ENCODE measurements at places on chromosomes 7 and 10.

DNA sequence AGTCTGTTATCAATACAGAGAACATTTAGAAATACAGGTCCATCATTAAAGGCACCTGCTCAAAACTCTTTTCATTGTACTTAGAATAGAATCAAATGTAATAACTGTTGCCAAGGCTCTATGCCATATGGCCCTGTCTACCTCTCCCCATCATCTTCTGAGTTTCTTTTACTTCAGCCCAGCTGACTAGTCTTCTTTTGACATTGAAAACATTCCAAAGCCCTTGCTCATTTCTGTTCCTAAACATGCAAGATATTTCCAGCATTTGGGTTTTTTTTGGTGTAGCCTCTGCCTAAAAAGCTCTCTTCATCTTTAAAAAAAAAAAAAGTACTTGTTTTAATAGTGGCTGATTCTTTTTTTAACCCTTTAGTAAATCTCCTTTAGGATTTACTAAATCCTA is 165.5 kb upstream of the SMIM30 start:
- no peak for DNase-seq

GRCh38 chr10:34526186-34526585 is 288.9 kb downstream of the PARD3 start:
- DNase-seq = no peak

GRCh38 chr10:110562348-110562747 is 5.1 kb upstream of the SMC3 start:
- no peak for DNase-seq

GRCh38 chr10:74826142-74827044 is at the start of gene KAT6B:
KAT6B (plus strand) TSS chr10:74826600; CDS start chr10:74842858, 16,258 bp downstream.
- peak; percentile 100 for DNase-seq

- DNase-seq = no peak
These were observed 1.9 kb upstream of the HBP1 start for GRCh38 chr7:107166736-107167426.

DNA sequence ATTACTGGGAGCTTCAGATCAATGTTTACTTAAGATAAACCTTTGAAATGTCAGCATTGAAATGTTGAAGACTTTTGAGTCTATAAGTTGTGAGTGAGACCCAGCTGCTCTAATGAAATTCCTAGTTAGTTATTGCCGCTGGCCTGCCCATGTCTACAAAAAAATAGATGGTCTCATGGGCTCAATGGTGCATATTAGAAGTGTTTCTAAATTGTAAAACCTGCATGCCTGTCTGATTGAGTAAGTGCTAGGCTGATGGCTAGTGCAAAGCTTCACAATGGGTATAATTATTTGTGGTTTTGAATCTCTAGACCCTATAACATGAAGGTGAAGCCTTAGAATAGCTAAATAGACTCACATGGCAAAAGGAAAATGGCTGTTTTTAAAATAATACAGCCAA is 234.5 kb downstream of the SORCS3 start:
- no peak for DNase-seq

DNA sequence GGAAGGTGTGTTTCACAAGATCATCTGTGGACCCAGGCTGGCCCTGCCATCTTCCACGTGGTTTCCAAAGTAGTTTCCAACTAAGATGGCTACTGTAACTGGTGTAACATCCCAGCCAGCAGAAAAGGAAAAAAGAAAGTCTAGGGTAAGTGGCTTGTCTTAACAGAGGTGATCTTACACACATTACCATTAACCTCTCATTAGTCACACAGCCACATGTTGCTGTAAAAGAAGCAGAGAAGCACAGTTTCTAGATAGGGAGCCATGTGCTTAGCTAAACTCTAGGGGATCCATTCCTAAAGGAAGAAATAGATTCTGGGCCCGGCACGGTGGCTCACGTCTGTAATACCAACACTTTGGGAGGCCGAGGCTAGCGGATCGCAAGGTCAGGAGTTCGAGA is 54.3 kb downstream of the ZNF438 start:
- DNase-seq = no peak

DNA sequence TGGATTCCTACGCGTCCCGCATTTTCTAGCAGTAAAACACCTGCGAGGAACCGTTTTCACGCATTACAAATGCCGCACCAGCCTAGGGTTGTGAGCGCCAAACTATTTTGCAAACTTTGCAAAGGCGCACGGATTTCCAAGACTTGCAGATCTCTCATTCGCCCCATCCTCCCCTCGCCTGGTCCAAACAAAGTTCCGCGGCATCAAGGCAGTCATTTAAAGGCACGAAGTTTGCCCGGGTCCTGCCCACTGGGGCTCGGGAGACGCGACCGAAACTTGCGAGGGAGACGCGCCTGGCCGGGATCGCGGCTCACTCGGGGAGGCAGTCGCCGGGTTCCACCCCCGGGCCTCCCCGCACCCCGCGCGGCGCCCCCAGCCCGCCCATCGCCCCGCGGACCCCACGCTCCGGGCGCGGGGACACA is 613 bp downstream of the USP6NL start:
- peak; percentile 9 for DNase-seq

All from CD4-positive, alpha-beta T cell treated with Interleukin-4 for 1 hour (primary cell).